ENCODE measurements at places on chromosomes 2 and 18.
A peak's percentile ranks its signal among the peaks of the same experiment; 100 is the strongest.

GRCh38 chr2:60092781-60093180, 460.7 kb downstream of the BCL11A start:
- DNase-seq: no peak

DNA sequence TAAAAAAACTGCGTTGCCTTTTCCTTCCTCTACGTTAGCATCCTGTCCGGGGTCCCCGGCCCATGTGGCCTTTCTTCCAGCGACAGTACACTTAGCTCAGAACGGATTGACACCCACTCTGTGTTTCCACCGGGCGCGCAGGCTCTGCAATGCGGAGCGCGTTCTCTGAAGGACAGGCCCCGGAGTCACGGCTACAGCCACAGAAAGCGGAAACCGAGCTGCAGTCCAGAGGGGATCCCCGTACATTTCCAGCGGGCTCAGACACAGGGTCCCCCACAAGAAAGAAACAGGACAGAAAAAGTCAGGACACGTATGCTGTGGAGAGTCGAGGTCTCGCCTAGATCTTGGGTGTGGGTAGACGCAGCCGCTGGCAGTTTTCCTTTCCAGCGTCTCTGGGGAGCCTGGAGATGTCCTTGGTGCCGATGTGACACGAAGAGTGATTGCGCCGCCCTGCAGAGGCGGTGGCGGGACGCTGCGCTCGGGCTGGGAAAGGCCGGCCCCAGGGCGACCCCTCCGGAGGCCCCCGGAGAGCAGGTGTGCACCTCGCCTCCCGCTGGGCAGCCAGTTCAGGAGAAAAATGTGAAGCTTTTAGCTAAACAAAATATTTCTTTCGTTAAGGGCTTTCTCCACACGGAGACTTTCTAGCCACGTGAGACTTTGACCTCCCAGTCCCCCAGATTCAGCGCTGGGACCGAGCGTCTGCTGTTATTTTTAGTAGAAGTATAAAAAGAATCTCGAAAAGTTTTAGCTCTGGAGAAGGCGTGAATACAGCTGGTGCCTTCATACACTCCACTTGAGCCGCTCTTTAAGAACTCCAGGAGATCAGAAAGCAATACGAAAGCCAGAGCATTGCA, 1.3 kb upstream of the ACKR3 start:
- DNase-seq: peak; percentile 9

DNA sequence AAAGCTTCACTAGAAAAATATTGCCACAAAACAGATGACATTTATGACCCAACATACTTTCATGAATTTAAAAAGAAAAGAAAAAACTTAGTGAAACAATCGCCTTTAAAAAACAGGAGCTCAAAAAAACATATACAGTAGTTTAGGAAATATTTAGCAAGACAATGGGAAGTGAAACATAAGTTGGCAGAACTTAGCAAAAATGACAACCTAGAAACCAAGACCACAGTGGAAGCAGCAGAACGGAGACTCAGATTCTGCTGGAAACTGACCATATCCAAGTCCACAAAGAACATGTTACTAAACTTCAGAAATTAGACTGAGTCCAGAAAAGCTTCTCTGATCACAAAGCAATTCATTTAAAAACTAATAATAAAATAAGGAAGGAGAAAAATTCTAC, 41.8 kb upstream of the CTAGE1 start:
- no peak for DNase-seq

- DNase-seq: no peak
Observed at GRCh38 chr2:217940261-217941220, 62.3 kb downstream of the TNS1 start.

- DNase-seq: no peak
Observed at GRCh38 chr18:45830917-45831316, 5.4 kb downstream of the SIGLEC15 start.
